Gastroesophageal sphincter (tissue), 4 donors: ENCODE measurements at places on chromosomes 7 and 10.

DNA sequence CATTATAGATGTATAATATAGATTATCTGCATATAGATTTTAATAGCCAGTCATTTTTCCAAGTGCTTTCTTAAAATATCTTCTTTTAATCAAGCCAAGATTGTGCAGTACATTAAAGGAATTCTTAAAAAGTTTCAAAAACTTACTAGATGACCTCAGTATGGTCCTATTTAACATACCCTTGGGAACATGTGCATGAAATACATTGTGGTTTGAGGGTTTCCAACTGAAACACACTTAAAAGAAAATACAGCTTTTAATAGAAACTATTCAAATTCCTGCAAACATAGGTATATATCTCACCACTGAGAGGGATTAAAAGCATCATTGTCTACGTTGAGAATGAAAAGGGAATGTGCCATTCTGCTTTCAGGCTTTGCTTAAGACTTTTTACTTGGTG is 364.9 kb downstream of the SUGCT start:
- no peak for ATAC-seq

GRCh38 chr10:94890264-94891022 is 48.0 kb upstream of the CYP2C9 start:
- ATAC-seq: no peak

DNA sequence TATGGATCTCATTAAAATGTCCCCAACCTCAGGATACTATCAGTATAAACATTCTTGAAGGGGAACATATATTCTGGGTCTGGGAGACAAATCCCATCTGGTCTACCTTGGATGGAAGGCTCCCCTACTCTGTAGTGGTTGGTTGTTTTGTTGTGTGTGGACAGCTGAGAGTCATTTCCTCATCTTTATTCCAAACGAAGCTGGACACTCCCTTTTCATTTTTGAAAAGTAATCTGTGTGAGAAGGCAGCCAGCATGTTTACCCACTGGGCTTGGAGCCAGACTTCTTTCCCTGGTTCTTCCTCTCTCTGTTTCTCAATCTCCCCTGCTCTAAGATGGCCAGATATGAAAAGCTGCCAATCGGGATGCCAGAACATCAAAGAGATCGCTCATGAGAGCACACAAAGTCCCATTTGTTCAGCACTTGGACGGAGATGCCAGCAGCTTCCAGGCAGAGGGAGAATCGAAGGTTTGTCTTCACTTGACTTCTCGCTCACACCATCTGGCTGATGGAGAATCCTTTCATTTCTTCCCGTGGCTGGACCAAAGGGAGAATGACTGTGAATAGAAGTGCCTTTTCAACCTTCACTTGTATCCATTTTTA is 108.1 kb upstream of the AGR3 start:
- ATAC-seq: peak; percentile 77

DNA sequence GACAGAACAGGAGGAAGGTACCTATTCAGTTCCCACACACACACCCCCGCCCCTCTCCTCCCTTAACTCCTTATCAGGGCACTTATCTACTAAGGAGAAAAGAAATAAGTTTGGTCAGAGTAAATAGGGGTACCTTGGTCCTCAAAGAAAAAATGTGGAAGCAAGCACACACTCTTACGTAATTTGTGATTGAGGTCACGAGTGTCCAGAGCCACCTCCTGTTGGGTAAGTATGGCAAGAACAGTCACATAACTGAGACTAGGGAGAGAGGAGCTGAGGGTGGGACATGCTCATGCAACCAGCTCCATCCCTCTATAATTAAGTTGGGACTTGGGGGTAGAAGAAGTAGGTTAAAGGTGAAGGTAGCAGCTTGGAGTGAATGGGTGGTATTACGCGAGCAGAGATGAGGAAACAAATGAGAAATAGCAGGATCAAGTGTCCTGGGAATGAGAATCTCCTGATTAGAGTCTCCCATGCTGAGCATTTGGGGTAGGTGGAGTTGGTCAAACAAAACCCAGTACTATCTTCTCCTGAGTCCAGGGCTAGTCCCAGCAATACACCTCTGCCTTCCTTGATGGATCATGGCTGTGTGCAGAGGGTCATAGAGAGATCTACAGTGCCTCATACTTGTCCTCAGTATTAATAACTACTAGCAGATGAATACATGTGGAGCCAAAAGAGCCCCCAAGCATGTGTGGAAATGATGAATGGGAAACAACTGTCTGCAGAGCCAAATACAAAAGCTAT is 77.1 kb downstream of the GSAP start:
- ATAC-seq: peak; percentile 52

GRCh38 chr7:149723795-149724495 is 49.4 kb downstream of the ZNF467 start:
- no peak for ATAC-seq

DNA sequence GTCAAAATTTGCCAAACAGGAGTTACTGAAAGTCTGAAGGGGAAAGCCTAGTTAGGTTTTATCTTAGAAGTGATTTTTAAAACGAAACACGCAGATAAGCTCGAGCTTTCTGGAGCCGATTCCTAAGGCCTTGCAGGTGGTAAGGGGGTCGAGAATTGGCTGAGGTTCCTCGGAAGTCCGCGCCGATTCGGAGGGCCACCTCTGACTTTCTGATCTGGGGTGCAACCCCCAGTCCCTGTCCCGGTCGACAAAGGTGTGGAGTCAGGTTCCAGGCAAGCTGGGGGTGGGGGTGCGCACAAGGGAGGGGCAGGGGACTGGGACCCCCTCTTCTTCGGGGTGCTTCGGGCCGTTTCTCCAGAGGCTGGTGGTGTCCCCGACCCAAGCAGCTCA is 701 bp upstream of the CUL1 start:
- no peak for ATAC-seq

DNA sequence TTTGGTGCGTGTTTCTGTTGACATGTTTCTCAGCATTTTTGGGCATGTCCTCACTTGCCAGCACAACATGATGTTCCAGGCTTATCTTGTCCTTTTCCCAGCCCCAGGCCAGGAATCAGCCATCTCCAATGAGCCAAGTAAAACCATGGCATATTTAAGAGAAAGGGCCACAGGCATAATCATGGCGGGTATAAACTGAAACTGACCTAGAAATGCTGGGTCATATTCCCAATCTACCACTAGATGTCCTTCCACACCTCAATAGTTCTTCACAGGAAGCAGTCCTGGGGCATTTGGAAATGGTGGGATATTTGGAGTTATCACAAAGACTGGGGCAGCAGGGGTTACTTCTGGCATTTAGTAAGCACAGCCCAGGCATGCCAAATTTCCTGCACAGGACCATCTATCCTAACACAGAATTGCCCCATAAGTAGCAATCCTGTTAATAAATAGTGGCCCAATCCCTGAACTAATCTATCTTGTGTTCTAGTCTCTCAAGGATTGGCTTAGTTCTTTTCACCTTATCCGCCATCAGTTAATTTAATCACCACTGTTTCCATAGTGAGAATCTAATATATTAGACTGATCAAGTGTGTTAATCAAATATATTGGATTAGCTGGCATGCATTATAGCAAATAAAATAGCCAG is 101.6 kb downstream of the NPSR1 start:
- no peak for ATAC-seq

GRCh38 chr10:117138838-117139580 is 939 bp upstream of the VAX1 start:
- ATAC-seq: no peak

DNA sequence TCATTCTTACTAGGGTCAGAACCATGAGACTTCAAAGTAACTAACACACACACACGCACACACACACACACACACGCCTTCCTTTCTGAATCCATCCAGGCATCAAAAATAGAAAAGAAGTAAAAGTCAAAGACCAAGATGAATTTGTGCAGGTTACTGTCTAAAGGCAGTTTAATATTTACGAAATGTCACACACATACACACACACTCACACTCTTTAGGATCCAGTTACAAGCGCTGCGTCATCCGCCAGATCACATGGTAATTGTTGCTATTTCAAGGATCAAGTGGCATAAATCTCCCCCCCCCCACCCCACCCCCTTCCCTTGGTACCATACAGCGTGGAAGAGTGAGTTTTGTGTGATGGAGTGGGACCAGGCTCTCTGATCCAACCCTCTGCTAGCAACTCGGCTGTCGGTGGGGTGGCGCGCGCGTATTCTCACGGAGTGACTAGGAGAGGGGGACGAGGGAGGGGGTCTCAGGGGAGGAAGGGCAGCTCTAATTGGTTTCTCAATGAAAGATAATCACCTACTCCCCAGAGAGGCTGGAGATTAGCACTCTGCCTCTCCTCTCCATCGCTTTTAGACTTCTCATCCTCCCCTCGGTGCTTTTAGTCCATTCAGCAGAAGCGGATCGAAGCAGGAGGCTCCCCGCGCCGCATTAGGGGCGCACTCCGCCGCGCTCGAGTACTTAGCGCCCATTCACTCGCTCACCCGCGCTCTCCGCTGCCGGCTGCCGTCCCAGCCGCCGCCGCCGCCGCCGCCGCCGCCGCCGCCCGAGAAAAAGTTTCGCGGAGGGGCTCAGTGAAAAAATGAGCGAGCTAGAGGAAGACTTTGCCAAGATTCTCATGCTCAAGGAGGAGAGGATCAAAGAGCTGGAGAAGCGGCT is 83.5 kb upstream of the PRKG1 start:
- peak; percentile 35 for ATAC-seq

DNA sequence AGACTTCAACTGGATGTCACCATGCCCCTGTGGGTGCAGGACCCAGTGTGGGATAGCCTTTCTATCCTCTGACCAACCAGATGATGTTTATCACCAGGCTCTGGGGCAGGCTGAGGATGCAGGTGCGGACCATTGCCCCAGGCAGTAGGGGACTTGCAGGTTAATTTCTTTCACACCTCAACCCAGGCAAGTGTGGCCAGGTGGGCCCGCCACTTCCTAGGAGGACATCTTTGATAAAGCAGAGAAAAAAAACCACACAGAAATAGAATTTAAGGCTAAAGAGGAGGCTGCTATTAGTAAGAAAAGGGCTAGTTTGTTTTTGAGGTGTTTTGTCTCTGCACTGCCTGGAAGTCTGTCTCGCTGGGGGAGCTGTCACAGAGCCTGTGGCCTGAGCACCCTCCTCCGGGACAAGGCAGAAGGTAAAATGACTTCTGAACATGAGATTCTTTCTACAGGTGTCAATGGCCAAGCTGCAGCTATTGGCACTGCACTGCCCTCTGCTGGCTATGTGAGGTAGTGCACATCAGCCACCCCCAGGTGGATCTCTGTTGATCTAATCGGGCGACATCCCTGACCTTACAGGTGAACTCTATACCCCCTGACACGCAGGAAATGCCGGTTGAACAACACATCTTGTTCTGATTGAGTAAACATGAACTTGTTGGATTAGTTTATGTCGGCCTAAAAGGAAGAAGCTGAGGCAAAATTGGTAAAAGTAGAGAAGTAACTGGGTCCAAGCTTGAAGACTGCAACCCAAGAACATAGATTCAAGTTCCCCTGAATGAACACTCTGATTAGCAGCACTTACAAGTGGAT is 21.0 kb downstream of the UPP1 start:
- peak; percentile 68 for ATAC-seq

GRCh38 chr7:85103357-85103756 is 83.5 kb downstream of the SEMA3D start:
- peak; percentile 65 for ATAC-seq

DNA sequence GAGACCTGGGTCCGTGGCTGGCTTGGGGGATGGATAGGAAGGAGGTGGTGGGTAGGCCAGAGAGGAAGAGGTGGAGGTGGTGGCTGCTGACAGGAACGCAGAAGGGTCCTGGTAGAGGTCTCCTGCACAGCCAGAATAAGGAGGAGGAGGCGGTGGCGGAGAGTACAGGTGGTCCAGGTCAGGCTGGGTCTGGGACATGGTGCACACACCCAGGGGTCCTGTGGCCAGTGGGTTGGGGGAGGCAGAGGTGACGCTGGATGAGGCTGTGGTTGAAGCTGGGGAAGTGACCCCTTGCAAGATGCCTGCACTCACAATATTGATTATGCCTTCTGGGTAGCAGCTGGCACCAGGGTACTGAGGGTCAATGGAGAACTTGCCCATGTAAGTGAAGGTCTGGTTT is 2.2 kb downstream of the EGR2 start:
- ATAC-seq: no peak

GRCh38 chr7:112500619-112501018 is 19.8 kb downstream of the LSMEM1 start:
- no peak for ATAC-seq

- no peak for ATAC-seq
Measured at GRCh38 chr7:6505685-6506559, 45.3 kb downstream of the GRID2IP start.

GRCh38 chr7:70032649-70033048 is 434.4 kb downstream of the AUTS2 start:
- no peak for ATAC-seq

DNA sequence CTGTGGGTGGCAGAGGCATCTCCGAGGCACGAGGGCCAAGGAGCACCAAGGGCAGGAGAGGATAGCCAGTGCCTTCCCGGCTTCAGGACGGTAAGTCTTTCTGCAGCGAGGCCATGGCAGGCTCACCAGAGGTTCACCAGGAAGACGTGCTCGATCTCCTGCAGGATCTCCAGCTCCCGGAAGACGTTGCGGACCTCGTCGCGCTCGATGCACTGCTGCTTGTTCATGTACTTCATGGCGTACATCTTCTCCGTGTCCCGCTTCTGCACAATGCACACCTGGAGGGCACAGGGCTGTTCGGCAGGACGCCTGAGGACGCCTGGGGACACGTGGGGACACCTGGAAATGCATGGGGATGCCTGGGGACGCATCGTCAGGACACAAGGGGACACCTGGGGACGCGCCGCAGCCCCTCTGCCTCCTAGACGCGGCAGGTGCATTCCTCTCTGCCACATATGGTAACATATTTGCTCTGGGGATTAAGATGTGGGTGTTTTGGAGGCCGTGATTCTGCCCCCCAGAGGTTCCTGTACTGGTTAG is 41.2 kb downstream of the DPYSL4 start:
- ATAC-seq: no peak

DNA sequence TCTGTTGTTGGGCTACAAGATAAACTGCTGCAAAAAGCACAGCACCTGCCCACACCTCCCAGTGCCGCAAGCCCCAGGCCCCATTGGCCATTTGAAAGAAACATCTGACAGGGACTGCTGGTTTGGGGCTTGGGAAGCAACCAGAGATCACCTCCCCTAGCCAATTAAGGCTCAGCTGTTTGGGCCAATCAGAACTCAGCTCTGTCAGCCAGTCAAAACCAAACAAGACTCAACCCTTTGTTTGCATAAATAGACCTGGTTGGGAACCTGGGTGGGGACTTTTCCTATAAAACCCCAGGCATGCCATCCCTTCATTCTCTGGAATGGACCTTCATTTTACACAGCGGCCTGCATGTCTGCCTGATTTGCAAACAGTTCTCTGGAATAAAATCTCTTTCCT is 17.2 kb upstream of the NME8 start:
- no peak for ATAC-seq

- no peak for ATAC-seq
Measured at GRCh38 chr7:101177644-101178043, 2.4 kb downstream of the NAT16 start.
